IPS-NIHi11 (cell line): ENCODE measurements at places on chromosomes 6 and 20.

- DNase-seq: no peak
These were observed 117.9 kb downstream of the GRM4 start for GRCh38 chr6:34027939-34028441.

DNA sequence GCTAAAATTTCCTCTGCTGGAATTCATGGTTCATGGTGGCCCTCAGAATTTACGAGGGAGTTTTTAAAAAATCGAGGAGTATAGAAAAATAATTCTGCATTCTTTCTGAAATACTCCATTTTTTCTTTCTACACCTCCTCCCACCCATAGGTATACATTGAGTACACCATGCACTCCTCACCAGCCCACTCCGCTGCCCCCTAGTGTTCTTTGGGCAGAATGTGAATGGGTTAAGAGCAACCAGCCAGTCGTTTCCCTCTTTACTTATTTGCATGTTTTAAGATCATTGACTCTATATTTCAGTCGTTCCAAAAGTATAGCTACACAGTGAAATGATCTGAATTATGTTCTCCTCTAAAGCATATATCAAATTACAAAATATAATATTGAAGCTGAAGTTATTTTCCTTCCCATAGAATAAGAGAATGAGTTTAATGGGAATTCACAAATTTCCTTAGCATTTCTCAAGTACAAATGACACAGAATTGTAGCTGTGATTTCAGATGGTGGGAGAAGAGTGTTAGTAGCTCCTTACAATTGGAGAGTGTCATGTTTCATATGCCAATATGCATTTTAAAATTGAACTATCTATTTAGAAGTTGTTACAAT is 977.7 kb upstream of the SLC35B3 start:
- DNase-seq: peak; percentile 30

GRCh38 chr6:143685653-143686052 is 7.9 kb downstream of the PHACTR2 start:
- DNase-seq: no peak

DNA sequence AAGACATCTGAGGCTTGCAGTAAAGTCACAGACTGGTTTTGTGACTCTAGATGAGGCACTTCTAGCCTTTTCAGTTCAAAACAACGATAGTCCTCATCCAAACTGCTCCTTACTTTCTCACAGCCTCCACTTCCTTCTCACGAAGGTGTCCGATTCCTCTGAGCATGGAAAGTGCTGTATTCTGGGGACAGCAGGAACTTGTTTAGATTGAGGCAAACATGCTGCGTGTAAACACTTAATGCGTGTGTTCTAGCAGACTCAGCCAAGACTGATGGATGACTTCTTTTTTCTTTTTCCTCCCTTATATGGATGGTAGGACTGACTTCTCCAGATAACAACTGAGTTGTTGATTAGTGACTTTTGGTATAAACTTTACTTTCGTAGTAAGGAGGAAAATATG is 80.2 kb upstream of the PRDM1 start:
- DNase-seq: no peak

DNA sequence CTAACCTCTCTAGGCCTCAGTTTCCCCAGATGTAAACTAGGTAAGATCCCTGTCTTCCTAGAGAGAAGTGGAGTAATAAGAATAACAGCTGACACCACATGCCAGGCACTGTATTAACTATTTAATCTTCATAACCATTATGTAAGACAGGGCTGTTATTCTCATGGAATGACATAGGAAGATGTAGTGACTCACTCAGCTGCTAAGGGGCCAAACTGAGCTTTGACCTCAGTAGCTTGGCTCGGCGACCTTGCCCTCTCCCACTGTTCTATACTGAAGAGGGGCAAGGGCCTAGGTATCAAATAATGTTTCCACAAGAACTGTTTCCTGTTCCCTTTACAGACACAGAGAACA is 2.9 kb upstream of the MDGA1 start:
- DNase-seq: no peak

DNA sequence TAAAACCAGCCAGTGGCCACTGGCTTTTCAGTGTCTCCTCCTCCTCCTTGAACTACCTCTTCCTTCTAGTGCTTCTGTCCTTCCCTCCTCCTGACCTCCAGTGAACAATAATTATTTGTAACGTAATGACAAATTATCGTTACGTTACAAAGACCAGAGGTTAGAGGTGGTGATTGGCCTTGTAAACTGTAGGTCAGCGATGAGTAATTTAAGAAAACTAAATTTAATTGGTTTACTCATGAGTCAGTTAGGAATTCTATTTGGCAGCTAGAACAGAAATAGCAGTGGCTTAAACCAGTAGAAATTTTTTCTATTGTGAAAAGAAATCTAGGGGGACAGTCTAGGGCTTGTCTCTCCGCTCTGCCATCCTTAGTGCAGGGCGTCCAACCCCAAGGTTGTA is 38.8 kb downstream of the PPARD start:
- no peak for DNase-seq

DNA sequence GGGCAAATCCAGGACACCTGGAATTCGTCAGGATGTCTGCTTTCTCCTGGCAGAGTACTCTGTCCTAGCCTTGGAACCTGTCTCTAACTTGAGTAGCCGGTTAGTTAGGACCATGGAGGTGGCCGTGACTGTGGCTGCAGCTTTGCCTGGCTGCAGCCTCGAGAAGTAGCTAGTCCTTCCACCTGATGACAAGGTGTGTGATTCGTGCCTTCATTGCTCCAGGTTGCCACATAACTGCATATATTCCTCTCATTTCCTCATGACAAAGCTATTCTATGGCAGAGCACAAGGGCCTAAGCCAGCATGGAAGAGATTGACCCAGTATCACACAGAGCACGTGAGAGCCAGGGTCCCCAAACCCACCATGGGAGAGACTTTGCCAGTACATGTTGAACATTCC is 39.8 kb upstream of the KIF25 start:
- no peak for DNase-seq

GRCh38 chr6:7238900-7239589 is 74.0 kb downstream of the SSR1 start:
- peak; percentile 83 for DNase-seq

- no peak for DNase-seq
These were observed 611.2 kb downstream of the UTRN start for GRCh38 chr6:144896289-144896688.

DNA sequence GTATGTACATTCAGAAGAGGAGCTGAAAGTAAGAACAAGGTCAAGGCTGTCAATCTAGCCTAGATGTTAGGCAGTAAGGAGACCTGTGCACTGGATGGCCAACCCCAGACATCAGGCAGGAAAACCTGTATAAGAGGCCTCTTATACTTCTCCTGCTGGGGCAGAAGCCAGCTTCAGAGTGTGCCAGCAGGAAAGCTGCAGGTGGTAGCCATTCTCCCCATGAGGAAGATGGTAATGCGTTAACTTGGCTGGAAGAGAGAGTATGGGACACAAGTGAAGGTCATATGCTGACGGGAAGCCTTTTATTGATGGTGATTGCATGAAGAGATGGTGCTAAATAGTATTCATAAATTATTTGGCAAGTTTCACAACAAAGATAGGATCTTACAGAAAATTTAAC is 20.6 kb downstream of the NHLRC1 start:
- no peak for DNase-seq

DNA sequence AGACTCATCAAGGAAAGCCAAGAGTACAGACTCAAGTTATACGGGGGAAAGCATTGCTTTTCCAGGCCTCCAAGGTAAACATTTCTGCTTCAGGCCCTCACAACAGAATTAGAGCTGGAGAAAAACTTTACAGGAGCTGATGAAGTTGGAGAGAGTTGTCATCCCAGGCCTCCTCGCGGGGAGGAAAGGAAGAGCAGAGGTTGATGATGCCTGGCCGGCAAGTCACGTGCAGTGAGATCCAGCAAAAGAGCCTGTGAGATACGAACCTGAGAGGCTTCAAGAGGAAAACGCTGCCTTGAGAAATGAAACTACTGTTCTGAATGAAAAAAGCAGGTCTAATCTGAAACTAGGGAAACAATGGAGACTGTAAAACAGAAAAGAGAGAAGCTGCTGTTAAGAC is 122.9 kb downstream of the FAM120B start:
- DNase-seq: no peak

DNA sequence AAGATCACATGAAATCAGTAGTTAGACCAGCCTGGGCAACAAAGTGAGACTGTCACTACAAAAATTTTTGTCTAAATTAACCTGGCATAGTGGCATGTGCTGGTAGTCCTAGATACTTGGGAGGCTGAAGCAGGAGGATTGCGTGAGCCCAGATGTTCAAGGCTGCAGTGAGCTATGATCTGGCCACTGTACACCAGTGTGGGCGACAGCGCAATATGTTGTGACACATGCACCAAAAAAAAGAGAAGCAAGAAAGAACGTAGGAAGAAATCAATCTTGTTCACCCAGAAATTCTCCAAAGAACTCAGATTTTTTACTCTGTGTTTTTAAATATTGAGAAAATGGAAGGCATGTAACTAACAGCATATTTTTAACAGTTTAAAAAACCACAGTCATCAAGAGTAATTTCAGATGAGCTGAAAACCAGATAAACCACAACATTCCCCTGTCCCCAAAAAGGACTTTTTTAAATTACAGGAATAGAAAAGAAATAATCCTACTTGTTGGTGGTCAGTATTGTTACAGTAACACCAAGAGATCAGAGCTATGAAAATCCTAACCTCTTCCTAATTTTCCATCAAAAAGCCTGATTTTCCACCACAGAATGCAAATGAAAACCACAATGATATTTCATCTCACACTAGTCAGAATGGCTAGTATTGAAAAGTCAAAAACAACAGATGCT is 240.2 kb downstream of the KHDC1L start:
- DNase-seq: no peak

DNA sequence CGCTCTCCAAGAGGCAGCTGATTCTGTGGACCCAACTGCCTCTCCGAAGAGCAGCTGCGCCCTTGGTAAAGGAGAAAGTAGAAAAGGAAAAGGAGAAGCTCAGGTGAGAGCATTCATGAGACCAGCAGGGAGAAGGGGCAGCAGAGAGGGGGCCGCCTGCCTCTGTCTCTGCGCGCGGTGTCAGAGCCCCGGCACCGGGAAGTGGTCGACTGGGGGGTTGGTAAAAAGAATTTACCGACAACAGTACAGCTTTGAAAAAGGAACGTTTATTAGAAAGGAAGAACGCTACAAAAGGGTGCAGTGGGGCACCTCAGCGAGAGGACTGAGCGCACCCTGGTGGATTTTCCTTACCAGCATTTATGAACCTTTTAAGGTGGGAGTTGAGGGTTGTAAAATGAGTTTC is 61.9 kb downstream of the GPR6 start:
- peak; percentile 35 for DNase-seq

- no peak for DNase-seq
These were observed 24.2 kb downstream of the MDGA1 start for GRCh38 chr6:37673436-37673835.

- no peak for DNase-seq
These were observed 130.9 kb downstream of the KIF6 start for GRCh38 chr6:39594285-39594684.

DNA sequence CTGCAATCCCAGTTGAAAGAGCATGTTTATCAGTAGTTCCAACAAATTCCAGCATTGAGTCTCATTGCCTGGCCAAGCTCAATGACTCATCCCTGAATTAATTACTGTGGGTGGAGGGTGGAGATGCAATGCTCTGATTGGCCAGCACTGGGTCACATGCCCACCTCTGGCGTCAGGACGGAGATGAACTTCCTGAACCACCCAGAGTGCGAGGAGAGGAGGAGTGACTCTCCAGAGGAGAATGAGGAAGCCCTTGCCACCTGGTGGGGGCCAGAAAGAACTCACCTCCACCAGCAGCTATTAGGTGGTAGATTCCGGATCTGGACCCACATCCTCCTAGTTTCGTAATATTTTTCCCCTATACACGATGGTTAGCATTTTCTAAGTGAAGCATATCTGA is 283.9 kb downstream of the TBC1D7 start:
- DNase-seq: peak; percentile 42

GRCh38 chr6:22106451-22106850 is 190.4 kb downstream of the PRL start:
- no peak for DNase-seq

DNA sequence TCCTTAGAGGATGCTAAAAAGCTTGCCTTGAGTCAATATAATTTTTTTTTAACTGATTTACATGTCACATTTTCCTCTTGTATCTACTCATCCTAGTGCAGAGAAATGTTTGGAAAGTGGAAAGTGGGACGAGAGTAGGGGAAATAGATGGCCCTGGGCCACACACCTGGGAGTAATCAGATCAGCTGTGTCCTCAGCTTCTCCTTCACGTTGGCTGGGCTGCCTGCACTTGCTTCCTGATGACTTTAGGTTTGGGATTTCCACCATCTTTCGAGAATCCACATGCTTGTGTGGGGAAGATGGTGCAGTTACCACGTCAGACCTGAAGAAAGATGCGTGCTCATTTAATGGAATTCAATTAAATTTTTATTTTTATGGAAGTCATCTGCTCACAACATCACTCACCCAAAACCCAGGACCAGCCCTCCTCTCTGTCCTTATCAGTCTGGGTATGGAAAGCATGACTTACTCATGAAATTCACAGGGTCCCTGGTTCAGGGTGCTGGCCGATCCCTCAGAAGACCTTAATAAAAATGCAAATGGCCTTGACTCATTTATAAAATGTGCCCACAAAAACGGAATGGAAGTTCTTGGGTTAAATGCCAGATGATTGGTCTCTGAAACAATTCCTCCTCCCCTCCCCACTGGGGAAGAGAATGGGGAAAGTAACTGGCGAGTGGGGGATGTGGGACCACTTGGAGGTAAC is 74.5 kb upstream of the TIAM2 start:
- DNase-seq: no peak

- no peak for DNase-seq
These were observed 38.9 kb downstream of the SNRNP48 start for GRCh38 chr6:7628909-7629308.

DNA sequence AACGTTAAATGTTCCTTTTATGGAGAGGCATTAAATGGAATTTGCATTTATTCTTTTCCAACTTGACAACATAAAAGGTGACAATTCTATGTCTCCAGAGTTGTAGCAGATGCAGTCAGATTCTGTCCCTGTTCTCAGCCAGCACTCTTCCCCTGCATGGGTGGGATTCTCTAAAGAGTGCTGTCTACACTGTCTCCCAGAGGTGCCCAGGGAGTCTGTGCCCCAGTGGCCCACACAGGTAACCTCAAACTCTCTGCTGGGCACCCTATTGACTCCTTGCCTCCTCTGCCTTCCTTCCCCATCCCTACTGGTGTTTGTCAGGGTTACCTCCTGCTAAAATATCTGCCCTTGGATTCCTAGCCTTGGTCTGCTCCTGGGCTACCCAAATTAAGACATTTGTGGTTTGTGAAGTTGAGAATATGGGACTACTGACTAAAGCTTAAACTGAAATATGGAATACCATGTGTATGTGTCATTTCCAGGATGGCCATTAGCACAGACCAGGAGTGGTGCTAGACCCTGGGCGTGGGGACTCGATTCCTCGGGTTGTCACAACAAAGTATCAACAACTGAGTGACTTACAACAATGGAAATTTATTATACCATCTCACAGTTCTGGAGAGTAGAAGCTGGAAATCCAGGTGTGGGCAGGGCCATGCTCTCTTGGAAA is 284.7 kb downstream of the CDH26 start:
- no peak for DNase-seq

DNA sequence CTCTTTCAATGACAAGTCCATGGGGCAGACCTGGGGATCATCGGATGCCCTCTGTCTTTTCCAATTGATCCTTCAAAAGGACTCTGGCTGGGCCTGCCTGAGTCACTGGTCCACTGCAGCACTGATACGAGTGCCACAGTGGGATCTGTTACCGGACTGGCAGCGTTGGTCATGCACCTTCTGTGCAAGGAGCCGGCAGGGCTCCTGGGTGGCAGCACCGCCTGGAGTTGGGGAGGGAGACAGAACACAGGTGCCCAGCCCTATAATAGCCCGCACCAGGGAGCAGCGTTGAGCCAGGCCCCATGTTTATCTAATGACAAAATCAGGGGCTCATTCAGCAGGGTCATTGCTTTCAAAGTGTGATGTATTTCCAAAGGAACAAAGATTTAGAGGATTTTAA is 64.2 kb upstream of the NXT1 start:
- DNase-seq: no peak
